ENCODE measurements at places on chromosomes 11 and 22. TPM values are rescaled to one million over a fixed set of nuclear protein-coding genes. Genes with fewer than 3 reads are reported as not detected.

The MPPED2 gene
- 64.3 TPM for total RNA-seq

The CELSR1 gene
- 34.7 TPM for total RNA-seq

The KREMEN1 gene
- 26.8 TPM for total RNA-seq

The ARHGAP8 gene
- 28.4 TPM for total RNA-seq

The PKDREJ gene
- total RNA-seq = 0.11 TPM

The MTA2 gene
- 67.5 TPM for total RNA-seq

The TMEM151A gene
- total RNA-seq = 0.20 TPM

The OR2AG2 gene
- 0.11 TPM for total RNA-seq

The CALCA gene
- total RNA-seq = 50.7 TPM

The BDNF gene
- 0.88 TPM for total RNA-seq

The DBX1 gene
- total RNA-seq = not detected

The MS4A6E gene
- not detected for total RNA-seq

The MYRF gene
- total RNA-seq = 0.83 TPM

The PDXP gene
- 12.0 TPM for total RNA-seq

The TPH1 gene
- 0.46 TPM for total RNA-seq

The APOC3 gene
- not detected for total RNA-seq
